ENCODE measurements at places on chromosomes 12 and 14.
A peak's percentile ranks its signal among the peaks of the same experiment; 100 is the strongest.

GRCh38 chr12:14696265-14696741, at the start of gene GUCY2C:
TSS of gene GUCY2C (minus strand) at chr12:14696599. CDS start at chr12:14696448, 151 bp downstream.
- no peak for DNase-seq

DNA sequence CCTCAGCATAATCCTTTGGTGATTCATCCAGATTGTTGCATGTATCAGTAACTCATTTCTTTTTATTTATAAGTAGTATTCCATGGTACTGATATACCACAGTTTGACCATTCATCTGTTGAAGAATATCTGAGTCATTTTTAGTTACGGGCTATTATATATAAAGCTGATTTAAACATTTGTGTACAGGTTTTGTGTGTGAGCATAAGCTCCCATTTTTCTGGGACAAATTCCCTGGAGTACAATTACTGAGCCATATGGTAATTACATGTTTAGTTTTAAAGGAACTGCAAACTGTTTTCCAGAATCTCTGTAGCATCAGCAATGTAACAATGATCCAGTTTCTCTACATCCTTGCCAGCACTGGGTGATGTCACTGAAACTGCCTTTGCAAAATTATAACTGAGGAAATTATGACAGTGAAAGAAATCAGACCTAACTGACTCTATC, 236.2 kb upstream of the KRR1 start:
- no peak for DNase-seq

GRCh38 chr12:3604286-3604685, 113.3 kb downstream of the PRMT8 start:
- DNase-seq: no peak

GRCh38 chr12:21819678-21820077, 45.2 kb upstream of the KCNJ8 start:
- no peak for DNase-seq

GRCh38 chr14:67620217-67620785, 581 bp downstream of the ARG2 start:
- DNase-seq: peak; percentile 76

- no peak for DNase-seq
These were observed 676 bp downstream of the SERPINA3 start for GRCh38 chr14:94612580-94613554.

Measured in coronary artery (tissue), 2 donors.